SK-N-SH (cell line): ENCODE measurements at places on chromosomes 4 and X. TPM values are rescaled to one million over a fixed set of nuclear protein-coding genes. Genes with fewer than 3 reads are reported as not detected.

GRCh38 chrX:77502951-77503525, 55.8 kb downstream of the FGF16 start:
- DNase-seq, result no peak

- DNase-seq, result peak; percentile 30
Observed at GRCh38 chr4:21554500-21554899, 394.1 kb downstream of the KCNIP4 start.

DNA sequence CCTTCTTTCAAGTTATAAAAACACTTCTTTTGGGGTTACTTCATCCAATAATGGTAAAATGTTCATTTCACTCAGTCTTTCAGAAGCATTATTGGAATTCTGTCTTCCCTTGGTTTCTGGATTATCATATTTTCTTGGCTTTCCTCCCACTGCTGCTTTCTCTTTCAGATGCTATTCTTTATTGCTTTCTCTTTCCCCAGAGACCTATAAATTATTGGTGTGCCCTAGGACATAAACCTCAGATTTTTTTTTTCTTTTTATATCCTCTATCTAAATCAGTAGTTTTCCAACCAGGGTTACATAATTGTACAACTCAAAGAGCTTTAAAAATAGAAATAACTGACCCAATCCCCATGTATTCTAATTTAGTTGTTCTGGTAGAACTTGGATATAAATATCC, 1005.5 kb downstream of the ARAP2 start:
- no peak for DNase-seq

GRCh38 chr4:42401171-42401570, 3.9 kb downstream of the SHISA3 start:
- no peak for DNase-seq

The DMRTC1B gene
- polyA plus RNA-seq, result not detected in 2 replicates

- DNase-seq, result peak; percentile 58
Observed at GRCh38 chr4:87848622-87849351, 16.0 kb downstream of the MEPE start.

DNA sequence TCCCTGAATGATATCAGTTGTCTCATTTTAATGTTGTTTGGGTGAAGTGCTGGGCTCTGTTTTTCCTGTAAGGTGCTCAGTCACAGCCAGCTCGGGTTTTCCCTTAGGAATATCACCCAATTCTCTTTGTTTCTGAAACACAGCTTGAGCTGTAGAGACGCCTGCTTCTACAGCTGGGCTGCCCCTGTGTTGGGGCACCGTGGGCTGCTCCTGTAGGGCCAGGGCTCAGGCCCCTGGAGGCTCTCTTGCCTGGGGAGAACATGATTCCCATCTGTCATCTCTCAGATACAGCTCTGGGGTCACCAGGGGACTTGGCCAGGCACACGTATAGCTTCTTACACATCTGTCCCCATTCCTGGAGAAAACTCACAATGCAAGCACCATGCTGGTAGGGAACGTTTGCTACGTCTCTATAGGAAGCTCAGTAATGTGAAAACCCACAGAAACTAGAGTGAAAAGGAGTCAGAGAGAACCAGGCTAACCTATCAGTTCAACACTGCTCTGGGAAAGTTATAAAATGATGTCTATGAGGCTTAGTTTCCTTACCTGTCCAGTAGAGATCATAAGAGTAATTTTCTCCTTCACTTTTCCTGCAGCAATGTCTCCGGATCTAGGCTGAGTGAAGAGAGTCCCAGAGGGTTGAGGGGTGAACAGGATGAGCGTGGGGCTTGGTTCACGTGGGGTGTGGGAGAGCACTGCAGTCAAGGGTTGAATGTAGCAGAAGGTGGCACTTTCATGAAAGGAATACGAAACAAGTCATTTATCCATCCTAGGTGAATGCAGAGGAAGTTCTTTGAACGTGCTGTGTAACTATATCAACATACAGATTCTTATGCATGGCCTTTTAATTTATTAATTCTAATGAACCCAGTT, 14.5 kb downstream of the FHDC1 start:
- no peak for DNase-seq

The RTL3 gene
- 0.64 and 0.80 TPM in 2 replicates for polyA plus RNA-seq

DNA sequence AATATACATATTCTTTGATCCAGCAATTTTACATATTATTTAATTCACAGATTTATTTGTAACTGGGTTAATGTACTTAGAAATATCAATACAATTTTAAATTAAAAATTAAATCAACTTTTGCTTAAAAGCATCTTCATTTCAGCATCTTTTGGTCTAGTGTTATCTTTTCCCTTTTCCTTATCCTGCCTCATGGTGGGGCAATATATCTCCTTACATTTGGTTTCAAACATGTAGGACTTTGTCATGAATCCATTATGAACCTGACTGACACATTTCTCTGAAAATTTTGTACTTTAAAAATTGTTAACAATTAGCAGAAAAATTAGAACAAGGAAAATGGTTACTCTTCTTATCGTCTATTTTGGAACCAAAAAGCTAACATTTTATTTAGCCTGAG, 42.8 kb upstream of the ANK2 start:
- no peak for DNase-seq

The MTTP gene
- not detected in 2 replicates for polyA plus RNA-seq

GRCh38 chr4:127606823-127607222, 25.9 kb upstream of the INTU start:
- DNase-seq, result no peak

GRCh38 chrX:55135171-55135570, 46.4 kb downstream of the PAGE2 start:
- peak; percentile 41 for DNase-seq

DNA sequence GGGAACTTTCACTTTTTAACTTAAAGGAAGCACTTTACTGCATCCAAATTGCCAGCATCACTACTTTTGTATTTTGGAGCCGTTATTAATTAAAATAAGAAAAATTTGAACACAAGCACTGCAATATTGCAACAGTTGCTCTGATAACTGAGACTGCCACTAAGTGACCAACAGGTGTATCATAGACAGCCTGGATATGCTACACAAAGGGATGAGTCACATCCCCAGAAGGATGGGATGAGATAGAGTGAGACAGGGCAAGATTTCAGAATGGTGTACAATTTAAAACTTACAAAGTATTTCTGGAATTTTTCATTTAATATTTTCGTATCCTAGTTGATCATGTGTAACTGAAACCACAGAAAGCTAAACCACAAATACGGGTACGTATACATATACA, 204.1 kb downstream of the MAPK10 start:
- DNase-seq, result no peak

- DNase-seq, result peak; percentile 19
Observed at GRCh38 chr4:40719008-40719623, 30.6 kb upstream of the NSUN7 start.

The NALF2 gene
- 0.02 and 0.06 TPM in 2 replicates for polyA plus RNA-seq

The F8A2 gene
- not detected in 2 replicates for polyA plus RNA-seq

GRCh38 chr4:22021106-22021505, 72.5 kb upstream of the KCNIP4 start:
- DNase-seq, result no peak

The PLXNB3 gene
- 13.8 and 15.5 TPM in 2 replicates for polyA plus RNA-seq

DNA sequence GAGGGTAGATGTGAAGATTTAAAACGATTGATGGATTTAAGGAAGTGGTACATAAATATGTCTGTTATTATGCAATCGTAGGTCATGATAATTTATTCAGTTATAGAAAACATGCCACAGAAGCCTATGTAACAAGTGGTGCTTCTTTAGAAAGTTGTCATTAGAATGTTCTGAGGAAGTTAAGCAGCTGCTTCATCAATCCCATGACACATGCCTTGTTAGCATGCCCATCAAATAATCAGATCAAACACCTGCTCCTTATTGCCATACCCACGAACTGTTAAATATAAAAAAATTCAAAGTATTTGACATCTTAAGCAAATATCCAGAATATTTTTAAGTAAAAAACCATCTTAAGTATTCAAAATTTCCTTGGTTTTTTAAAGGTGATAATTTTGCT, 76.4 kb upstream of the MYOZ2 start:
- DNase-seq, result no peak

The DCHS2 gene
- polyA plus RNA-seq, result not detected in 2 replicates

GRCh38 chr4:138200236-138200590, 41.9 kb downstream of the SLC7A11 start:
- DNase-seq, result no peak

- no peak for DNase-seq
Observed at GRCh38 chrX:40933132-40933705, 152.0 kb upstream of the USP9X start.

- DNase-seq, result no peak
Observed at GRCh38 chr4:153432965-153433753, 33.0 kb upstream of the TMEM131L start.

- no peak for DNase-seq
Observed at GRCh38 chrX:65862638-65863037, 177.2 kb downstream of the VSIG4 start.

The ZCCHC13 gene
- not detected in 2 replicates for polyA plus RNA-seq

- no peak for DNase-seq
Observed at GRCh38 chr4:24643774-24644520, 59.6 kb upstream of the DHX15 start.

DNA sequence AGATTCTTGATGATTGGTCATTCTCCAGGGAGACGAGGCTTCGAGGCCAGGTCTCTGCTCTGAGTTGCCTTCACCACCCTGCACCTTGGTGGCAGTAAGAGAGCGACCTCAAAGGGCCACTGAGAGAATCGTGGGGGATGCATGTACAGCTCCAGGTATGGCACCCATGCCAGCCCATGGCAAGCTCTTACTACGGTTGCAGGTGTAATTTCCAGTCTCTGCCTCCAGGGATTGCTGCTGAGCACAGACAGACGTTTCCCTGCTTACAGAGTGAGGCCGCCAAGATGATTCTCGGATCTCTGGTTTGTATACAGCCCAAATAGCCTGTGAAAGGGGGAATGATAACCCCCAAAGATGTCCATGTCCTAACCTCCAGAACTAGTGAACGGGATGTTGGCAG, 16.3 kb upstream of the DRD5 start:
- DNase-seq, result peak; percentile 23

GRCh38 chrX:2159861-2160260, 340.9 kb downstream of the DHRSX start:
- DNase-seq, result no peak

- DNase-seq, result no peak
Observed at GRCh38 chr4:109029987-109030386, 267.1 kb upstream of the ETNPPL start.

- DNase-seq, result no peak
Observed at GRCh38 chr4:163611784-163612445, 117.4 kb downstream of the TMA16 start.

The HTN1 gene
- polyA plus RNA-seq, result not detected in 2 replicates

- no peak for DNase-seq
Observed at GRCh38 chr4:185787926-185788679, 23.9 kb downstream of the SORBS2 start.

The TRIML2 gene
- polyA plus RNA-seq, result not detected in 2 replicates

The SSX2 gene
- polyA plus RNA-seq, result 0.13 and 0.50 TPM in 2 replicates

- no peak for DNase-seq
Observed at GRCh38 chr4:165991325-165992180, 118.5 kb downstream of the TLL1 start.

The CCSER1 gene
- polyA plus RNA-seq, result 0.02 and 0.05 TPM in 2 replicates

GRCh38 chr4:165464813-165465381, 86.1 kb downstream of the CPE start:
- DNase-seq, result peak; percentile 54

DNA sequence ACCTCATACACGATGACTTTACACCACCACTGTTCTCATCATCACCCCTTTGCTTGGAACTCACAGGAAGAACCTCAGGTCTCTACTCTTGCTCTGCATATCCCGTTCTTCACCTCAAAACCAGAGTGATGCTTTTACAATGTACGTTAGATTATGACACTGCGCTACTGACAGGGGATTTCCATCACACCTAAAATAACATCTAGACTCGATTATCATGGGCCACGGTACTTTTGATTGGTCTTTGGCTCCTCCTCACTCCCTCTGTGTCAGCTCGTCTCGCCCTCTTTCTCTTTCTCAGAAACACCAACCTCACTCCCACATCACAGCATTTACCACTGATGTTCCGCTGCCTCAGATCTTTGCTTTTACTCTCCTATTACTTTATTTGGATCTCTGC, 172.4 kb downstream of the TLL1 start:
- DNase-seq, result no peak
